ENCODE measurements at places on chromosomes 2 and 18. TPM values are rescaled to one million over a fixed set of nuclear protein-coding genes. Genes with fewer than 3 reads are reported as not detected.

- peaks cover 16% of the 10 kb centered on the region for H3K4me1 ChIP-seq
- no peak overlapping the region for H3K27ac ChIP-seq
- H3K27me3 ChIP-seq, result no peaks in the 10 kb centered on the region
Observed at GRCh38 chr2:134163336-134163735, 90.5 kb upstream of the MGAT5 start.

Gene SLC9A4
- not detected for total RNA-seq

DNA sequence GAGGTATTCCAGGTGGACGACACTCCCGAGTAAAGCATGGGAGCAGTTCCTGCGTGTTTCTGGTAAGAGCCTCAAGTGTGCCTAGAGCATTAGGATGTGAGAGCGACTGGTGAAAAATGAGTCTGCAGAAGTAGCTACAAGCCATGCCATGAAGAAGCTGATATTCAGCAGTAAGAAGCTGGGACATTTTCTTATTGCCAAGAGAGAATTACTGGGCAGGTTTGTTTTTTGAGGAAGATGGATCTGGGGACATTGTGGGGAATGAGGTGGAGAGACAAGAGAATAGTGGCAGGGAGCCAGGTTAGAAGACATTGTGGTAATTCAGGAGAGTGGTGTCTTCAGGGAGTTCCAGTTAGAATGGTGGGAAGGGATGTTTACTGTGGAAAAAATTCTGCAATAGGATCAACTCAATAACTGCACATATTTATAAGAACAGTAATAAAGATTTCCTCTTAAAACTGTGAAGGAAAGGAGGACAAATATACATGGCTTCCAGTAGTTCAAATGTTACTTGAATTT lies 38.2 kb downstream of the CRIM1 start:
- DNase-seq, result no peak
- no peak overlapping the region for H3K27ac ChIP-seq
- H3K4me1 ChIP-seq, result peaks cover 20% of the 10 kb centered on the region
- peaks cover 56% of the 10 kb centered on the region for H3K36me3 ChIP-seq

Gene HMSD
- total RNA-seq, result not detected

DNA sequence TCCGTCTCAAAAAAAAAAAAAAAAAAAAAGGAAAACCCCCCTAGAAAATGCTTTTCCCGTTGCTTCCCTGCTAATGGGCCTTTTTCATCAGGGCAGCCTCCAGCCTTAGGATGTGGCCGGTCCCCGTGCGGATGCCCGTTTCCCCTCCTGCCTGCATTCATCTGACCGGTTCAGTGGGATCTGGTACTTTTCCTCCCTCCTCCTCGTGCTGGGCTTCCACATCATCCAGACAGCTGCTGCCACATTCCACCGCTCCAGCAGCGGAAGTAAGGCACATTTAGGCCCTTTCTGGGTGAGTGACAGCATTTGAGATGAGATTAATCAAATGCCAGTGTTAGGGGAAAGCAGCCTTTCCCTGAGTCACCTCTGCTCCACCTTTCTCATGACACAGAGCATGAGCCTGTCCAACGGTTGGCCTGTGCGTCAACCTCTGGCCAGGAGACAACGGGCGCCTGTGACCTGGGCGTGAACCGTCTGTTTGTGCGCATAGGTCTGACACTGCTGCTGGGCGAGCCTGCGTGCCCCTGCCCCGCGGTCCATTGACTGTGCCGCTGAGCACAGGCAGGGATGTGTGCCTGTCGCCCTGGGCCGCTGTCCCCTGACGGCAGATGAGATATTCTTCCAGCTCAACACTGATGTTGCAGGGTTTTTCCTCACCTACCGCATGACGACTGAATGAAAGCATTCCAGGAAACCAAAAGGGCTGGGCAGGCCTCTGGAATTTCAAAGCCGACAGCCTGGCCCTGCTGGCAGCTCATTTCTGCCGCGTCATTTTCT lies 174.0 kb downstream of the TGIF1 start:
- peak; percentile 95 for DNase-seq
- H3K27ac ChIP-seq, result peak overlapping the region; percentile 99
- H3K4me3 ChIP-seq, result peak overlapping the region; percentile 74
- no peaks in the 10 kb centered on the region for H3K27me3 ChIP-seq

GRCh38 chr2:118586312-118586711 lies 261.1 kb downstream of the EN1 start:
- H3K36me3 ChIP-seq, result no peaks in the 10 kb centered on the region
- H3K4me1 ChIP-seq, result no peaks in the 10 kb centered on the region

Gene LIMS4
- total RNA-seq, result 1.5 TPM

GRCh38 chr2:51213826-51214225 lies 181.9 kb upstream of the NRXN1 start:
- H3K4me1 ChIP-seq, result no peaks in the 10 kb centered on the region
- no peaks in the 10 kb centered on the region for H3K36me3 ChIP-seq
- H3K27me3 ChIP-seq, result no peaks in the 10 kb centered on the region
- no peak overlapping the region for H3K27ac ChIP-seq
- no peak overlapping the region for H3K4me3 ChIP-seq

GRCh38 chr2:237256887-237257286 lies 157.1 kb downstream of the COL6A3 start:
- no peak for DNase-seq
- no peak overlapping the region for H3K27ac ChIP-seq
- H3K4me3 ChIP-seq, result no peak overlapping the region
- no peaks in the 10 kb centered on the region for H3K36me3 ChIP-seq

Gene PDE11A
- total RNA-seq, result not detected

Gene FOXD4L1
- 0.63 TPM for total RNA-seq

Gene ST8SIA5
- not detected for total RNA-seq

- peaks cover 10% of the 10 kb centered on the region for H3K4me1 ChIP-seq
- no peak overlapping the region for H3K4me3 ChIP-seq
- H3K27ac ChIP-seq, result no peak overlapping the region
- H3K27me3 ChIP-seq, result no peaks in the 10 kb centered on the region
- DNase-seq, result no peak
- H3K36me3 ChIP-seq, result peaks cover 44% of the 10 kb centered on the region
Observed at GRCh38 chr2:207088839-207089238, 76.9 kb downstream of the KLF7 start.

DNA sequence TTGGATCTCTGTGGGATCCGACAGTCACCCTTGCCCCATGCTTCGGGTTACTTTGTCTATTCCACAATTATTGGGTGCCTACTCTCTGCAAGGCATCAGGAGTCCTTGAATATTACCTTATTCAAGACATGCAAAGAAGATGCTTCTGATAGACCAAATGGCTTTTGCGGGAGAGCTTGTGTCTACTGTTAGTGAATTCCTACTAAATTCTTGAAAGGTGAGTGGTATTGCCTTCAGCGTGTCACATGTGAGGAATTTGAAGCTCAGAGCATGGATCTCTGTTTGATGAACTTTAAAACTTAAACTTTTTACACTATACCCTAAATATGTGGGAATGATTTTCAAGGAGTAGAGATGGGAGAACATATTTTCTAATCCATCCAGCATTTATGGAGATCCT lies 184.4 kb downstream of the LTBP1 start:
- DNase-seq, result no peak
- H3K27ac ChIP-seq, result no peak overlapping the region
- H3K4me3 ChIP-seq, result no peak overlapping the region
- no peaks in the 10 kb centered on the region for H3K27me3 ChIP-seq
- H3K4me1 ChIP-seq, result peaks cover 37% of the 10 kb centered on the region

DNA sequence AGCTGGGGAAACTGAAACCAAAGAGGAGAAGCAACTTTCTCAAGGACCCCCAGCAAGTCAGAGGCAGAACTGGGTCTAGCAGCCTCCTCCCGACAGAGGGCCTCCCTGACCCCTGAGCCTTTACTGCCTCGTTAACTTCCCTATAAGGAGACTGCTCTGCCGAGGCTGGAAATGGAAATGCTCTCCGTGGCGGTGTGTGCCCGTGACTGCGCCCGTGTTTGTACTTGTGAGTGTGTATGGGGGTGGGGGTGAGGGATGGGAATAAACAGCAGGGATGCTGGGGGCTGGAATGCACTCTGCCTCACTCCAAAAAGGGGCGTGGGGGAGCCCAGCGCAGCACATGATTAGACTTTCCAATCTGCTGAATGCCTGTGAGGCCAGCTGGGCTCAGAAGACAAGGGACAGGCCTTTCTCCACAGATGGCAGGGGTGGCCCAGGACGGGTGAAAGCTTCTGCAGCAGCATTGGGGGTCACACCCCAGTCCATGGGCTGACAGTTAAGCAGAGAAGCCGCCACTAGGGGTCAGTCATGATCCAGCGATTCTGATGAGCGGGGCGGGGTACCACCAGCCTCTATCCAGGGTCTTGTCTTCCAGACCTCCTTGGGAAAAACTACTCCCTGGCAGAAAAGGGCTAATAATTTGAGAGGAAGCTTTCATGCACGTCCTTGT lies 26.8 kb downstream of the MPHOSPH10 start:
- no peak overlapping the region for H3K27ac ChIP-seq
- H3K4me1 ChIP-seq, result peaks cover 16% of the 10 kb centered on the region

Gene CYBRD1
- 8.9 TPM for total RNA-seq

GRCh38 chr18:62289047-62289446 lies 36.1 kb upstream of the TNFRSF11A start:
- H3K27ac ChIP-seq, result no peak overlapping the region
- no peaks in the 10 kb centered on the region for H3K4me1 ChIP-seq
- H3K27me3 ChIP-seq, result no peaks in the 10 kb centered on the region
- H3K4me3 ChIP-seq, result no peak overlapping the region
- H3K36me3 ChIP-seq, result peaks cover 17% of the 10 kb centered on the region

Gene BMP10
- total RNA-seq, result not detected

Gene RIT2
- not detected for total RNA-seq

DNA sequence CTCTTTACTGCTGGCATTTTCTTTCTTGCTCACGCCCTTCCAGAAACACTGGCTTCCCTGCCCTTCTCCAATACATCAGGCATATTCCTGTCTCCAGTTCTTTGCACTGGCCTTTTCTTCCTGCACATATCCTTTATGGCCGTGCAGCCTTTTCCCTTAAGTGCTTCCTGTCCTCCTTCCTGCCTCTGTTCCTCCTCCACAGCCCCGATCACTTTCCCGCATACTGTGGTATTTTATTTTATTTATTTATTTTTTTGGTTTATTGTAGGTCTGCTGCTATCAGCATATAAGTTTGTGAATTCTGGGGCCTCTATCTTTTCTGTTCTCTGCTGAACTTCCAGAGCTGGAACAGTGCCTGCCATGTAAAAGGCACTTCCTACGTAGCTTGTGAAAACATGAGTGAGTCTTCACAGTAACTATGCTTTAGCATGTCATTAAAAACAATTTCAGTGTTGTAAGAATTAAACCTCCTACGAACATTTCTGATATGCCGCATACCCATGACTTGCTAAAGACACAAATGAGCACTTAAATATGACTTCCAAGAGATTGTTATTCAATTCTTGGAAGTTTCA lies 289.1 kb downstream of the TRIB2 start:
- no peak overlapping the region for H3K27ac ChIP-seq
- peaks cover 9% of the 10 kb centered on the region for H3K36me3 ChIP-seq
- H3K4me3 ChIP-seq, result no peak overlapping the region
- peaks cover 18% of the 10 kb centered on the region for H3K4me1 ChIP-seq
- no peaks in the 10 kb centered on the region for H3K27me3 ChIP-seq
- no peak for DNase-seq

Gene TSPYL6
- total RNA-seq, result not detected

GRCh38 chr2:19503406-19503805 lies 145.0 kb upstream of the OSR1 start:
- DNase-seq, result no peak
- H3K27me3 ChIP-seq, result no peaks in the 10 kb centered on the region
- H3K4me3 ChIP-seq, result no peak overlapping the region

Gene RAD51AP2
- total RNA-seq, result 0.14 TPM

DNA sequence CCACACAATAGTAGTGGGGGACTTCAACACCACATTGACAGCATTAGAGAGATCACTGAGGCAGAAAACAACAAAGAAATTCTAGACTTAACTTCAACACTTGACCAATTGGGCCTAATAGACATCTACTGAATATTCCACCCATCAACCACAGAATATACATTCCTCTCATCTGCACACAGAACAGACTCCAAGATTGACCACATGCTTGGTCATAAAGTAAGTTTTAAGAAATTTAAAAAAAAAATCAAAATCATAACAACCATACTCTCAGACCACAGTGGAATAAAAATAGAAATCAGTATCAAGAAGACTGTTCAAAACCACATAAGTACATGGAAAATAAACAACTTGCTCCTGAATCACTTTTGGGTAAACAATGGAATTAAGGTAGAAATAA lies 9.0 kb upstream of the FLACC1 start:
- H3K4me1 ChIP-seq, result no peaks in the 10 kb centered on the region
- no peak for DNase-seq
- no peak overlapping the region for H3K4me3 ChIP-seq
- H3K27ac ChIP-seq, result no peak overlapping the region

DNA sequence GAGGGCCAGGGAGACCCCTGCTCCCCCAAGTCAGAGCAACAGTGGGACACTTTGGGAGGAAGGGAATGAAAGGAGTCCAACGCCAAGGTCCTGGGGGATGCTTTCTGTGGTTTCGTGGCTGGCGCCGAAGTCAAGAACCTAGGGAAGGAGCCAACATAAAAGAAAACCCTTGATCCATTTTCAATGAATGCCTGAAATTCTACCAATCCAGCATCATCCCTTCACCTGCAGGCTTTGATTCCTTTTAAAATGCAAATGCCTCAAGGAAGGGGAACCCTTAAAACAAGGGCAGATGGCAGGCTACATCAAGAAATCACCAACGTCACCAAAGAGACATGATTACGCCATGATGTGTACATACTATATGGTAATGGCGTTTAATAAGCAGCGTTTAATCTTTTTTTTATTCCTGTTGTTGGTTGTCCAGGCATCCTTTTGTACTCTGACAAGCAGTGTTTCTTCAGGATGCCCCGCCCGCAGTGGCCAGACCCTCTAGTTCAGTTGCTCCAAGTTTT lies 123.3 kb upstream of the SLC1A4 start:
- no peak for DNase-seq
- H3K27me3 ChIP-seq, result no peaks in the 10 kb centered on the region
- peaks cover 7% of the 10 kb centered on the region for H3K4me1 ChIP-seq
- H3K27ac ChIP-seq, result no peak overlapping the region
- H3K4me3 ChIP-seq, result peak overlapping the region; percentile 64

GRCh38 chr2:96074156-96074555 lies 39.4 kb upstream of the GPAT2 start:
- H3K27ac ChIP-seq, result no peak overlapping the region
- peaks cover 8% of the 10 kb centered on the region for H3K27me3 ChIP-seq

Gene MOB4
- 20.5 TPM for total RNA-seq

DNA sequence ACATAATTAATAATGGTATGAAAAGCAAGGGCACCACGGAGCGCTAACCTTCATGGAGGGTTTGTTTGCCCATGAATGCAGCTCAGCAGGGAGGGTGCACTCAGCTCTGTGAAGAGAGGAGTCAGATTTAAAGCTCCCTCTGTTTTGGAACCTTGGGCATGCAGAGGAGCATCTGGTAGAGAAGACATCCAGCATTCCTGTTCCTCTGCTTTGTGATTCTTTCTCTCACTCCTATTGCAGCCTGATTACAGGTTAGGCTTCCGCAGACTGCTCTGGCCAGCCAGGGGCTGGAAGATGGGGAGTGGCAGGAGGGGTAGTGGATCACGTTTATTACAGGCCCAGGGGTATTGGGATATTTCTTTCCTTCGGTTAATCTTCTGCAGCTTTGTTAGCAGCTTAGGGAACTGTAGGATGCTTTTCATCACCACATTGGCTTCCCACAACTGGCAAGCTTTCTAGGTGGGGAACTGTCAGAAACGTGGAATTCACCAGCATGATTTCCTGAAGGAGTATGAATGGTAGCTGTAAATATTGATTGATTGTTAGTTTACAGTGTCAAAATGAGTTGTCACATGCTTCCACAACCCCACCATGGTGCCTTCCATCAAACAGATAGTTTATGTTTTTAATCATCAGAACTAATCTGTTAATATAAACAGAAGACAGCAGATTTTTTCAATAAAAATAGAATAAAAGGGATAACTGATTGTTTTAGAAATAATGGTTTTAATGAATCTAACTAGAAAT lies 201.1 kb downstream of the VAPA start:
- H3K27ac ChIP-seq, result no peak overlapping the region
- no peaks in the 10 kb centered on the region for H3K4me1 ChIP-seq
- H3K36me3 ChIP-seq, result no peaks in the 10 kb centered on the region

Gene LRRTM1
- total RNA-seq, result not detected

Data from MCF 10A (cell line).